ENCODE measurements at places on chromosomes 3 and 15.
A peak's percentile ranks its signal among the peaks of the same experiment; 100 is the strongest.

GRCh38 chr3:54243056-54243931 is 120.9 kb downstream of the CACNA2D3 start:
- DNase-seq: no peak

DNA sequence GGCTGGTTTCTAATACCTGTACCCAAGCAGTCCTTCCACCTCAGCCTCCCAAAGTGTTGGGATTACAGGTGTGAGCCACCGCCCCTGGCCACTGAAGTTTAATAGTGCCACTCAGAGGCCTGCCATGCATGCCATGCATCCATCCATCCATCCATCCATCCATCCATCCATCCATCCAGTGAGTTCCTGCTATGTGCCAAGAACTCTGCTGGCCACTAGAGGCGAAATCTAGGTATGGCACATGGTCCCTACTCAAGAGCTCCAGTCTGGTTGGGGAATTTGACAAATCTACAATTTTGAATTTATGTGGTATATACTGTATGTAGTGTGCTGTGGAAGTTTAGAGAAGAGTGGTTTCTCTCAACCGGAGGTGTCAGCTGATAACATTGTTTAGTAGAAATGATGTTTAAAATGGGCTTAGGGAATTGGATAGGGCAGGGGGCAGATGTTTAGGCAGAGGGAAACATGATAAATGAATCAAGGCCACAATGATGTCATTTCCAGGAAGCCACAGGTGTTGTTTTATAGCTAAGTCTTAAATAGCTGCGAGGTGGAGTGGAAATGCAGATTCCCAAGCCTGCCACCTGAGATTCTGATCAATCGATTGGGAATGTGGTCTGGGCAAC is 384.4 kb upstream of the C2CD4B start:
- peak; percentile 25 for DNase-seq

DNA sequence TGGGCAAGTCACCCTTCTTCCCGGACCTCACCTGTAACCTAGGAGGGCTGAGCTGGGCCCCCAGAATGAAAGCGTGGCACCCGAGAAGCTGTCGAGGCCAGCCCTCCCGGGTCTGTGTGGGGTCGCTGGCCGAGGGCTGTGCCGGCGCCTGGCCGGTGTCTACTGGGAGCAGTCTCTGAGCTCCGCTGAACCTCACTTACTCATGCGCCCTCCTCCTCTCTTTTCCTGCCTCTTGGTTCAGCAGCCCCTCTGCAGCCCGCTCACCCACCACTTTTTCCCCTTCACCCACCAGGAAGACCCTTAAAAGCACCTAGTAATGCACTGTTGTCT is 419 bp downstream of the HYKK start:
- no peak for DNase-seq

- no peak for DNase-seq
Observed at GRCh38 chr15:41564286-41564959, 5.4 kb downstream of the TYRO3 start.

DNA sequence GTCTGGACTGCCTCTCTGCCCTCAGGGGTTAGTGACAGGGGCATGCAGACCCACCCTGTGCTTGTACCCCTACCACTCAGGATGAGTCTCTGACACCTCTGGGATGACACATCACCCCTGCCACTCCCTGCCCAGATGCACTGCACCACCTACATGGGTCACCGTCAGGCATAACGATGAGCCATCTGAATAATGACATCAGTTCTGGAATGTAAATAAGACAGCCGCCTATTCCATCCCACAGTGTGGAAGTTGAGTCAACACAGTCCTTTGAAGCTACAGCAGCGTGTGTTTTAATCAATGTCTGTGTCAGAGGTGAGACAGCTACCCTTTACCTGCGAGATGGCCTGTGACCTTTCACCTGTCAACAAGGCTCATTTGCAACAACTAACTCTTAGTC is 268.7 kb upstream of the ARRDC4 start:
- DNase-seq: no peak

DNA sequence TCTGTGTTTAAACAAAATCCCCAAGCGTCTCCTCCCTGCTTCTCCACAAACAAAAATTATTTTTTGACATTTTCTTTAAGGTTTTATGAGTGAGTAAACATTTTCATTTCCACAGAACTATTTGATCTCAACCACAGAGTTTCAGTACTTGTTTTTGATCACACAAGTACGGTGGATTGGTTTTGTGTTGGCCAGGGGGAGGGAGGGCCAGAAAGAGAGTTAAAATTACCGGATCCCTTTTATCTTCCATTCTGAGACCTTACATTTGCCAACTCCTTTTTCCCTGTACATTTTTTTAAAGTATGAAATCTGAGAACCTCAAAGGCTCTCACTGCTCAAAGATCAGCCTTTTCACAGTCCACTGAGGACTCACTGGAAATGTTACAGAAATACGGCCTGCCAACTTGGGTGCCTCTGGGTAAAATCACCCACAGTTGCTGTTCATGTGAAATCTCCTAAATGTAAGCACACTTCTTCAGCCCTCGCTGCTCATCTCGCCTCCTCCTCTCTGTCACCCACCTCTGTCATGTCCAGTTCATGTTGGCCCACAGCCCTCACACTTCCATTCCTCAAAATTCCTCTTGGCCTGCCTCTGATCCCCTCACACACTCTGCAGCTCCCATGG is 1.7 kb downstream of the HOMER2 start:
- no peak for DNase-seq

- no peak for DNase-seq
Observed at GRCh38 chr15:42456971-42457370, 34.0 kb downstream of the ZNF106 start.

GRCh38 chr3:69906351-69906966 is 93.1 kb upstream of the SAMMSON start:
- DNase-seq: no peak

DNA sequence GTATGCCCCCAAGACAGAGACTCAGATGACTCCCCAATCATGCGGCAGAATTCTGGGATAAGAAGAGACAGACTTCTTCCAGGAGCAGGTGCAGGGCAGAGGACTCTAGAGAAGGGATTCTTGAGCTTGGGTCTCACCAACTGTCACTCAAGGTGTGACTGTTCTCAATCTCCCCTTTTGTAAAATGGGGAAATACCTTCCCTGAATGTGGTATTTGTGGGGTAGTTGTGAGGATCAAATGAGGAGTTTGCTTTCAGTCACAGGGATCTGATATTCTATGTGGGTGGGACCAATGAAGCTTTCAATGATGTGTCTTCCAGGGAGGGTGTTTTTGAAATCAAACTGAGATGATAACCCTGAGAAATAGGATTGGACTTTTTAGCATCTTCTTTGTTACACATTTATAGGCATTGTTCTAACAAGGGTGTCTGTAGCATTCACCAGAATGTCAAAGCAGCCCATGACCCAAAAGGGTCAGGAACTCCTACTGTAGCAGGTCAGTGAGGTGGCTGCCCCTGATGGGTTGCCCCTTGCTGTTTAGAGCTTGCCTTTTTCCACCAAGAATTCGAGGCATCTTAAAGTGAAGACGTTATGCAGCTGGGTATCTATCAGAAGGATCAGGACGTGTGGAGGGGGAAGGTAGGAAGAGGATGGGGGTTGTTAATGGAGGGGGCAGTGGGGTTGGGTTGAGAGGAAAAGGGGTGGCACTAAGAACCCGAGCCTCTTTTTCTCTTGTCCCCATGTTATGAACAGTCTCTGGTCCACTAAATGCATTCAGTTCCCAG is 28.8 kb downstream of the UMPS start:
- no peak for DNase-seq

DNA sequence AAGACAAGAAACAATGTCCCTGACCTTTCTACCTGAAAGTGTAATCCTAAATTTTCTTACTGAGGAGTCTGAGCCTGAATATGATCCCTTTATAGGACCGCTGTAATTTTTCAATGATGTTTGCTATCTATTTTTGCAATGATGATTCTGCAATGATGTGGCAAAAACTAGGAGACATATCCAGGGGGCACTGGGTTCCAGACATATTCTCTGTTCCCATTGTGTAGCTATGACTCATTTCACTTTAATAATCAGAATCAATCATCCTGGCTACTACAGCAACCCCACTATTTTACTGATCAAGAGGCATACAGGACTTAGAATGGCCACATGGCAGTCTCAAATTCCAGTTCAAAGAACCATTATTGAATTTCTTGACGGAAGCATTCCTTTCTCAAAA is 85.9 kb downstream of the AQR start:
- DNase-seq: no peak

DNA sequence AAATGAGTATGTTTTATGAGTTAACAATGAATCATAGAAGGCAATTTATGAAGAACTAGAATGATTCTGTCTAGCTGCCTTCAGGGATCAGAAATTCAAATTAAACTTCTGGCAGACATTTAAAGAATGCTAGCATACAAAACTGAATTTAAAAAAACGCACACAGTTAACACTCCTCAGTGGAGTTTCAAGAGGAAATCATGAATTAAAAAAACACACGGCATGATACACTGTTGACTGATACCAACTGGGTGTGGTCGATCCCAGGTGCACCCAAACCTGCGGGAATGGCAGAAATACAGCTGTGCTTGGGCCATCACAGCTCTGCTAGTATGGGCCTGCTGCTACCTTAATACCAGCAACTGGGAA is 526.0 kb downstream of the FOXP1 start:
- DNase-seq: no peak

GRCh38 chr3:114079761-114080160 is 23.2 kb downstream of the QTRT2 start:
- peak; percentile 58 for DNase-seq

DNA sequence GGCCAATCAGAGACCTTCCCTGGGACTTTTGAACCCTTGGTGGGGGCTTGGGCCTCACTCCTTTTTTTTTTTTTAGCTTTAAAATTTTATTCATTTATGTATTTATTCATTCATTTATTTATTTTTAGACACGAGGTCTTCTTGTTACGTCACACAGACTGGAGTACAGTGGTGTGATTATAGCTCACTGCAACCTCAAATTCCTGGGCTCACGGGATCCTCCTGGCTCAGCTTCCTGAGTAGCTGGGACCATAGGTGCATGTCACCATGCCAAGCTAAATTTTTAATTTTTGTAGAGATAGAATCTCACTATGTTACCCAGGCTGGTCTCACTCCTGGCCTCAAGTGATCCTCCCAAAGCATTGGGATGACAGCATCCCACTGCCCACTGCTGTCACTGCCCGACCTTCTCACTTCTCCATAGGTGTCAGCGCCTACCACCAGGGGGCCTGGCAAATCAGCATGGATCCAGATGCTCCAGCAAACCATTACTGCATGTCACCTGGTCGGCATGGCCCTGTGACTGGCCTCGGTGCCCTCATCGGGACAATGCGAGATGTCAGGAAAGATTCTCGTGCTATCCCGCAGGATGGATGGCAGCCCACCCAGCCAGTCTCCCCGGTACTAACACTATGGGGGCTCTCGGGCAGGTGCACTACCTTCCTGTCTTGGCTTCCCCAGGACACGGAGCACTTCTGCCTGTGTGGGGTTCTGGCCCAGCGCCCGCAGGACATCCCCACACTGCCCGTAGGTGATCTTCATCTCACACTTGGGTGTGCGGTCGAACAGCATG is 3.0 kb downstream of the MYL3 start:
- no peak for DNase-seq

DNA sequence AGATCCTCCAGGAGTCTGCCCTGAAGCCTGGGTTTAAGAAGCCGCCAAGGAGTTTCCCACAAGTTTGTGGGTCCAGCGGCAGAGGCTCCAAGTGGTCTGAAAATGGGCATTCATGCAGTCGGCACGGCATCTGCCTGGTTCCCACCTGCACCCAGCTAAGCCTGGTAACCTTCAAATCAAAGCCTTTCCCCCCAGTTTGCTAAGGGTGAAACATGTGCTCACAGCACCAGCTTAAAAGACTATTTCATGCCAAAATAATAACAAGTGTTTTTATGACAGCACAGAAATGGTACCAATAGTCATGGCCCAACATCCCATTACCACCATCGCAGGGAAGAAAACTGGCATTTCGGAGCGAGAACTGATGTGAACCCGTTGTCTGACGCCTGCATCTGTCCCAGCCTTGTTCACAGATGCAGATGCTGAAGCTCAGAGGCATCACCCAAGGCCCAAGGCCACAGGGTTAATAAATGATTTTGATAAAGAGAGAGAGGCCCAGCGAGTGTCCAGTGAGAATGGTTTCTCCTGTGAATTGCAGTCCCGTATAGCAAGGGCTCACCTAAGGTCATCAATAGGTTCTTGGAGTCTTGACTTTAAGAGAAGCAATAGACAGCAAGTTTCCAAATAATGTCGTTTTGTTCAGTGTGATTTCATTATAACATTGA is 188.0 kb upstream of the TPM1 start:
- no peak for DNase-seq

- no peak for DNase-seq
Observed at GRCh38 chr15:42375941-42376340, 16.6 kb downstream of the CAPN3 start.

- peak; percentile 79 for DNase-seq
Observed at GRCh38 chr15:48052946-48053345, 67.8 kb upstream of the SLC24A5 start.

GRCh38 chr3:135967867-135968266 is 2.3 kb downstream of the PPP2R3A start:
- DNase-seq: no peak

GRCh38 chr3:30659270-30660130 is 53.1 kb downstream of the TGFBR2 start:
- DNase-seq: peak; percentile 71

DNA sequence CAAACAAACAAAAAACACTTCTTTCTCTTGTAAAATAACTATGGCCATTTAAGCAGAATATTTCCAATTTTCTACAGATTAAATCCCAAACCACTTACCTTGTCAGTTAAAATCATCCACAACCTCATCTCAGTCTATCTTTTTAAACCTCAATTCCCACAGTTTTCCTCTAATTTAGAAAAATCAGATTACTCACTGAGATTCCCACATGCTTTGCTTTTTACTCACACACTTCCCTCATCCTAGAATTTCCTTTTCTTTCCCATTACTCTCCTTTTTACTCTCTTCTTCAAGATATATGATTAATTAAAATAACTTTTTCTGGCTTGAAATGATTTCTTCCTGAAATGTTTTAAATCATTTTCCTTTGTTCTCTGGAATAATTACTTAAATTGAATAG is 790.7 kb downstream of the ROBO1 start:
- DNase-seq: no peak

- DNase-seq: no peak
Observed at GRCh38 chr3:37024092-37024491, 30.8 kb downstream of the MLH1 start.

DNA sequence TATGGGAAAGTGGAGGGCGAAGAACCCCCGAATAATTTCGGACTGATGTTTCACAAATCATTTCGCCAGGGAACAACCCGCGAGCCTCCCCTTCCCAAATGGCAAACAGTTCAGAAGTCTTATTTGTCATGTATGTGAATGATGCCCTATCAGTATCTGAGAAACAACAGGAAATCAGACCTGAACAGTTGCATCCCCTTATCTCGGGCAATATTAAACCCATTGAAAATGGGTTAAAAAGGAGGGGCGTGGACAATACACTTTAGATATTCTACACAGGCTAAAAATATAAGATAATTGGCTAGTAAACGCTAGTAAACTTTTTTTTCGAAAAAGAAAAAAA is 1003.3 kb upstream of the NR2F2 start:
- no peak for DNase-seq
